ENCODE measurements at places on chromosomes 5 and 9. TPM values are rescaled to one million over a fixed set of nuclear protein-coding genes. Genes with fewer than 3 reads are reported as not detected.

DNA sequence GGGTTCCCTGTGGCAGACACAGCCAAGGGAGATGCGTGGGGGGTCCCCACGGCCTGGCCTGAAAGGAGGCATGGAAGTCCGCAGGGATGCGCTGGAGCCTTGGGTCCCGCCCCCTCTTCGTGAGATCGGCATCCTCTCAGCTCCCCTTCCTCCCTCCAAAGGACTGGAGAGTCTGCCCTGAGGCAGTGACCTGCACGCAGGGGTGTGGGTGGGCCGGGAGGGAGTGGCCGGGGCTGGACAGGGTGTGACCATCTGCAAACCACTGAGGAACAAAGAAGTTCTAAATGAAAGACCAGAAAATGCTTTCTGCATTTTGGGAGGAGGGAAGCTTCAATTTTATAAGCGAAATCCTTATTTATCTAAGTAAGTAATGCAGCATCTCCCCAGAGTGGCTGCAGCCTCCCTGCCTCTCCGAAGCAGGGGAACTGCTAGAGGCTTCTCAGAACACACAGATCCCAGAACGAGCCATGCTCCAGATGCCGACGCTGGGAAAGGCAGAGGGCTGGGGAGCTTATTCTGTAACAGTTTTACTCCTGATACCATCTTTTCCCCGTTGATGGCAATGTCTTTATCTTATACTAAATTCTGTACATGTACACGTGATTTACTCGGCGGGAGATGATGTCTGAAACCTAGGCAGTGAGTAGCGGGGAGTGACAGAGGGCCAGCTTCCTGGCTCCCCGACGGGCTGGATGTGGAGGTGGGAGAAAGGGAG, 221.7 kb downstream of the FANCC start:
- H3K36me3 ChIP-seq = no peaks in the 10 kb centered on the region
- peak overlapping the region; percentile 97 for H3K27ac ChIP-seq
- H3K27me3 ChIP-seq = no peaks in the 10 kb centered on the region
- peaks cover 71% of the 10 kb centered on the region for H3K4me1 ChIP-seq

- no peak for DNase-seq
- no peak overlapping the region for H3K4me3 ChIP-seq
These were observed 39.3 kb downstream of the PTCH1 start for GRCh38 chr9:95477441-95477840.

GRCh38 chr9:129174102-129174723, 3.8 kb downstream of the IER5L start:
- no peaks in the 10 kb centered on the region for H3K27me3 ChIP-seq
- H3K36me3 ChIP-seq = no peaks in the 10 kb centered on the region
- peak overlapping the region; percentile 81 for H3K4me3 ChIP-seq
- DNase-seq = peak; percentile 30
- H3K27ac ChIP-seq = peak overlapping the region; percentile 96

DNA sequence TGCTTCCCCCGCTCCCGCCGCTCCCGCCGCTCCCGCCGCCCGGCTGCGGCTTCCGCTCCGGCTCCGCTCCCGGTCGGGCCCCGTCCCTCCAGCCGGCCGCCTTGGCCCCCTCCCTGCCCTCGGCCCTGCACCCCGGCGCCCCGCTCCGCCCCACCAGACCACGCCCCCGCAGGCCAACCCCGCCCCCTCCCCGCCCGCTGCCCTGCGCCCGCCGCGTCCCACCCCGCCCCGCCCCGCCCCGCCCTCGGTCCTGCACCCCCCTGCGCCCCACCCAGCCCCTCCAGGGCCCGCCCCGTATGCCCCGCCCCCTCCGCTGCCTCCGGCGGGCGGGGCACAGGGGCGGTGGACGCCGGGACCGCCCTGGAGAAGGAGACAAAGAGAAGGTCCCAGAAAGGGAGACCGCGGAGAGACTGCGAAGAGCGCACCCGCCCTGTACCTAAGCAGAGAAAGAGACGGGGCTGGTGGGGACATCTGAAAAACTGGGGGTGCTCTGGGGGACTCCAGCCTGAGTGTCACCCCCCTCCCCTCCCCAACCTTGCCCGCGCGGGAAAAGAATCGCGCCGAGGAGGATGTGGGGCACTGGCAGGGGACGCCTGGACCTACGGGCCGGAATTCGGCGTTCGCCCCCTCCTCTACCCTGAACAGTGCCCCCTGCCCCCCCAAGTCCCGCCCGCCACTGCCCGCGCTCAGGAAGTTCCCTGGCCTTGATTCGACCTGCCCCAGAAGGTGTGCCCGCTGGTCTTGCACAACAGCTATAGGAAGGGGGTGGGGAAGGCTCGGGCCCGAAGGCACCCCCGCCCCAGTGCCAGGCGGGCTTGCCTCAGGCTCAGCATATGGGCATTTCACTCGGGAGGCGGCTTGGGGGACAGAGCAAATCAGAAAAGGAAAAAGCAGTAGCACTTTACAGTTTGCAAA, 42.8 kb upstream of the STXBP1 start:
- no peaks in the 10 kb centered on the region for H3K27me3 ChIP-seq
- H3K27ac ChIP-seq = peak overlapping the region; percentile 100
- H3K4me1 ChIP-seq = peaks cover 88% of the 10 kb centered on the region
- H3K4me3 ChIP-seq = peak overlapping the region; percentile 99
- DNase-seq = no peak

DNA sequence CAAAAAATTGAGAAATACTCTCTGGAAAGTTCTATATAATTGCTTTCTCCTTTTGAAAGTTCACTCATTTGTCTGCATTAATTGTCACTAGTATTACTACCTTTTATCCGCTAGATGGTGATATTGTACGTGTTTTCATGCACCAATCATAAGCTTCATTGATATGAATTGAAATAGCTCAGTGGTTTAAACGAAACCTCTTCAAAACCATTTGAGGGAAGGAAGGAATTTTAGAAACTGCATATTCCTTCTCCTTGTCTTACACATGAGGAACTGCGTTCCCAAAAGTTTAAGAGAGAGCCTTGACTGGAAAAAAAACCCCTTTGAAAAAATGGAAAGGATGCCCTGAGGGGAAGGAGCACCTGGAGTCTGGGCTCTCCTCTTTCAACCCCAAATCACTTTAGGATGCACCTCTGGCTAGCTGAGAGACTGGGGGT, 98.6 kb downstream of the YTHDC2 start:
- no peaks in the 10 kb centered on the region for H3K36me3 ChIP-seq
- H3K27ac ChIP-seq = no peak overlapping the region
- H3K4me3 ChIP-seq = no peak overlapping the region
- DNase-seq = no peak
- H3K4me1 ChIP-seq = no peaks in the 10 kb centered on the region

DNA sequence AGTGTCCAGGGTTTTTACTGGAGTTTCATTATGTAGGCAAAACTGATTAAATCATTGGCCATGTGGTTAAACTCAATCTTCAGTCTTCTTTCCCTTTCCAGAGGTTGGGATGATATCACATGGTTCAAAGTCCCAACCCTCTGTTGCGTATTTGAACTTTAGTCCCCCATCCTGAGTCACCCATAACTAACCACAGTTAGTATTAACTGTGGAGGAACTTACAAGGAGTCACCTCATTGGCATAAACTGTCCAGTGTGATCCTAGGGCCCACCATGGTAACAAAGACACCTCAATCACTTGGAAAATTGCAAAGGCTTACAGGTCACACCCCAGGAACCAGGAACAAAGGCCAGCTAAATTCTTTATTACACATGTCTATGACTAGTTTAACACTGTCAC, 188.5 kb downstream of the COX7C start:
- DNase-seq = no peak
- no peaks in the 10 kb centered on the region for H3K4me1 ChIP-seq
- no peaks in the 10 kb centered on the region for H3K36me3 ChIP-seq

DNA sequence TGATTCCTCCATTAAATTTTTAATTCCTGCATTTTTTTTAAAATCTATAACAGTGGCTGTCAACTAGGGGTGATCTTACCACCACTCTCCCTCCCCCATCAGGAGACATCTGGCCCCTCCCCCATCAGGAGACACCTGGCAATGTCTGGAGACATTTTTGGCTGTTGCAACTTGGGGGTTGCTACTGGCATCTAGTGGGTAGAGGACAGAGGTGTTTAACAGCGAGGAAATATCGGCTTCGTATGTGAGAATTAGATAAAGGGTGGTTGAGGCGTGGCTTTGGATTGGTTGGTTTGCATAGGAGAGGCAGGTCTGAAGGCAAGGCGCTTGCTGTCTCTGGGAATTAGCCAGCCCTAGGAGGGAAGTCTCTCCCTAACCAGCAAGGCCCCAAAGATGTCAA, 10.5 kb downstream of the CDHR2 start:
- no peak overlapping the region for H3K27ac ChIP-seq
- no peaks in the 10 kb centered on the region for H3K36me3 ChIP-seq
- no peak for DNase-seq
- H3K4me1 ChIP-seq = no peaks in the 10 kb centered on the region

DNA sequence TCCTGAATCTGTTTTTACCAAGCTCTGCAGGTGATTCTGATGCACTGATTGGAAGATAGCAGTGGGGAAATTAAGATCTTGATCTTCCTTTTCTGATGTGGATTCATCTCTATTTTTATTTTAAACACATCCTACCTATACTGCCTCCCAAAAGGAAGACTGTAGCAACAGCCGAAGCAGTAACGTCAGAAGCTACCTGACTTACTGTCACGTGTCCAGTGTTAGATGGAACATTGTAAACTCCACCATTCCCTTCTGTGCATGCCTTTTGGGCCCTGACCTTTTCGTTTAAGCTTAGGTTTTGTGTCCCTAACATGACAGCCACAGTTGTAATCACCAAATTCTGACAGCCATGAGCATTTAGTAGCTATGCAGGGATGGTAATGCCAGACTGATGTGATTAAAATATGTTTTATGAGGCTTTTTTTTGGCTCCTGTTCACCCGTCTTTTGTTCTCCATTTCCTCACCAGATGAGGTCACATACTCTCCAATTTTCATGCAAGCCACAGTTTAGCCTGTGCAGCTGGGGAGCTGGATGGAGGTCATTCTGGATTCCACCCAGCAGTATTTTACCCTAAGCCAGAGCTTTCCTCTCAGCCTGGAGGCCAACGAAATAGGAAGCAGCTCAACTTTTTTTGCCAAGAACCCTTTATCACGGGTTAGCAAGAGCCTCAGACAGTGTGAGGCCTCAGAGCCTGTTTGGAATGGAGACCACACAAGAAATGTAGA, 15.6 kb upstream of the FOXD1 start:
- no peak overlapping the region for H3K27ac ChIP-seq
- no peak overlapping the region for H3K4me3 ChIP-seq
- H3K36me3 ChIP-seq = no peaks in the 10 kb centered on the region
- no peak for DNase-seq
- H3K27me3 ChIP-seq = no peaks in the 10 kb centered on the region
- no peaks in the 10 kb centered on the region for H3K4me1 ChIP-seq

DNA sequence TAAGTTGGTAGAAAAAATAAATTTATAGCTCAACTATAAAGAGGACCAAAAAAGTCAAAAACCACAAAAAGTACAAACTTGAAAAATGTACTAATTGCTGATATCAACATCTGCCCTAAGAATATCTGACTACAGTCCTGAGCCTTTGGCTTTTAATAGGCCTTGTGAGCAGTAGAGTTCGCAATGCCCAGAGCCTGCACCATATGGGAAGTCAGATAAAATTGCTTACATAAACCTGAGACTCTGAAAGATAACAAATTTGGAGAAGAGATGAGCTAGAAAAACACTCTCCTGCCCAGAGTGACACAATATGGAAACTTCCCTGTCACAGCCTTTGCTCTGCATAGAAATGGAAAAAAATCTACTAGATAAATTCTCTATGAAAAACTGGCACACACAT, 368.0 kb upstream of the GRIN3A start:
- no peaks in the 10 kb centered on the region for H3K36me3 ChIP-seq
- no peak overlapping the region for H3K27ac ChIP-seq
- H3K27me3 ChIP-seq = no peaks in the 10 kb centered on the region
- DNase-seq = no peak
- no peaks in the 10 kb centered on the region for H3K4me1 ChIP-seq

- H3K27me3 ChIP-seq = no peaks in the 10 kb centered on the region
- H3K4me3 ChIP-seq = no peak overlapping the region
- H3K36me3 ChIP-seq = peaks cover 2% of the 10 kb centered on the region
- H3K27ac ChIP-seq = no peak overlapping the region
These were observed 17.4 kb upstream of the LRRC19 start for GRCh38 chr9:27022920-27023319.

DNA sequence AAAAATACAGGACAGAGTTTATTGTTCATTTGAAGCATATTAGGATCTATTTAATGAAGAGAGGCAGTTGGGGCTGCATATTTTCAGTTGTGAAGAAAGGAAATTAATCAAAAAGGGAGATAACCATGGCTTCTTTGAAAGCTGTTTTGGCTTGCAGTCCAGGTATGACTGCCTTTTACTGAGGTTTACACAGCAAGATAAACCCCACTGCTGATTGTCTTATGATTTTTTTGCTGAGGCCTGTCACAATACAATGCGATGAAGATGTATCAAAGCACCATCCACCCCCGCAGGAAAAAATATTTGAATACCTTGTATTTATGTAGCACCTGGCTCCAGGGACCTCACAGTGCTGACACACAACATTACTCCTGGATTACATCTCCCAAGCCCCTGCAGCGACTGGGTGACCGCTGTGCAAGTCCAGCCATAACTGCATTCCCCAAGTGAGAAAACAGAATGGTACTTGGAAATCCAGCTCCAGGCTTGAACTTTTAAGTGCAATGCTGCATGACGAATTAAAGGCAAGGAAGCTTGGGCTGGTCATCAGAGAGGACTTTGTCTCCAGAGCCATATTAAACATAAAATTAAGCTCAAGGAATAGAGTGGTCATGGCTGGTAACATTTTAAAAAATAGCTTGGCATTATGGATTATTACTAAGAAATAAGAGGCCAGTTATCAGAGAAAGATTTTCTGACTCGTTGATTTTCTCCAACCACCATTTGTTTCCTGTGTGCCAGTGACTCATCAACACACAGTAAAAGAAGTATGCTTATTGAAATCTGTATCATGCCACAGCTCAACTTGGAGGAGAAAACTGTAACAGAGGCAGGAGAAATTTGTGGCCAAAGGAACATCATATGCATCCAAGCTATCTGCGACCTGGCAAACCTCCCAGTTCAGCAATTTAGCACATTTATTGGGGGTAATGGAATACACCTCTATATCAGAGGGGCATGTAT, 374.2 kb downstream of the MAN2A1 start:
- no peak for DNase-seq
- no peak overlapping the region for H3K4me3 ChIP-seq
- H3K27ac ChIP-seq = no peak overlapping the region
- H3K36me3 ChIP-seq = no peaks in the 10 kb centered on the region

DNA sequence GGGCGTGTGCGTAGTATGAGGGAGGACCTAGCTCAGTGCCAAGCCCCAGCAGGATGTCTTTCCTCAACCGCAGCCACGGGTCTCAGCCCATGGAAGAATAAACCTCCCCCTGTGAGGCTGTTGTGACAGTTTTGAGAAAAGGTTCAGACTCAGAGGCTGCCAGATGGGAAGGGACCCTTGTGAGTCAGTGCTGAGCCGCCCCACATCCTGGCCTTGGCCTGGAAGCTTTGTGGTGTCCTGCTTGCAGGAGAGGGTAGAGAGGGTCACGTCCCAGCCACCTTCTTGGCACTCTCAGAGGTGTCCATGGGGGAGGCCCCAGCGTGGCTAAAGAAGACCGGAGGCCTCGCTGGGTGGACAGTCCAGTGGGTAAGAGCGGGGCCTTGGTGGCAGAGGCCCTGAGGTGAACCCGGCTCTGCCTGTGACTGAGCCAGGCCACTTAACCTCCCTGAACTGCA, 2.8 kb downstream of the GRHPR start:
- peaks cover 23% of the 10 kb centered on the region for H3K4me1 ChIP-seq
- no peak overlapping the region for H3K27ac ChIP-seq
- H3K27me3 ChIP-seq = no peaks in the 10 kb centered on the region
- no peak for DNase-seq

Gene BTNL8
- not detected for total RNA-seq

Gene SLC36A2
- not detected for total RNA-seq

Gene SLC6A19
- not detected for total RNA-seq

All from esophagus squamous epithelium (tissue), 5 donors.